Stimulated activated CD8-positive, alpha-beta memory T cell treated with anti-CD3 and anti-CD28 coated beads, Interleukin-4, amount 100 ng/mL, for 48 hours (primary cell): ENCODE measurements at places on chromosomes 13 and 19.

- DNase-seq: no peak
Observed at GRCh38 chr13:42054798-42055499, 6.5 kb downstream of the DGKH start.

DNA sequence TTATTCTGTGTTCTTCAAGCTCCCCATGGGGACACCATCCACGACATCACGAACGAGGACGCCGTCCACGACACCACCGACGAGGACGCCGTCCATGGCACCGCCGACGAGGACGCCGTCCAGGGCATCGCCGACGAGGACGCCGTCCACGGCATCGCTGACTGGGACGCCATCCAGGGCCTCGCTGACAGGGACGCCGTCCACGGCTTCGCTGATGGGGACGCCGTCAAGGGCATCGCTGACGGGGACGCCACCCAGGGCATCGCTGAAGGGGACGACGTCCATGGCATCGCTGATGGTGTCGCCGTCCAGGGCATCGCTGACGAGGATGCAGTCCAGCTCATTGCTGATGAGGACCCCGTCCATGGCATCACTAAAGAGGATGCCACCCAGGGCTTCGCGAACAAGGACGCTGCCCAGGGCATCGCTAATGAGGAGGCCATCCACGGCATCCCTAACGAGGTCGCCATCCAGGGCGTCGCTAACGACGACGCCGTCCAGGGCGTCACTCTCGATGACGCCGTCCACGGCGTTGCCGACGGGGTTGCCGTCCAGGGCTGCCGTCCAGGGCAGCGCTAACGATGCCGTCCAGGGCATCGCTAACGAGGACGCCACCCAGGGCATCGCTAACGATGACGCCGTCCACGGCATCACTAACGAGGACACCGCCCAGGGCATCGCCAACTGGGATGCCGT lies 949.2 kb downstream of the TUBA3C start:
- no peak for DNase-seq

- no peak for DNase-seq
Observed at GRCh38 chr13:98364647-98365046, 187.6 kb upstream of the RNF113B start.

- DNase-seq: no peak
Observed at GRCh38 chr19:31749231-31749630, 400.0 kb upstream of the TSHZ3 start.

DNA sequence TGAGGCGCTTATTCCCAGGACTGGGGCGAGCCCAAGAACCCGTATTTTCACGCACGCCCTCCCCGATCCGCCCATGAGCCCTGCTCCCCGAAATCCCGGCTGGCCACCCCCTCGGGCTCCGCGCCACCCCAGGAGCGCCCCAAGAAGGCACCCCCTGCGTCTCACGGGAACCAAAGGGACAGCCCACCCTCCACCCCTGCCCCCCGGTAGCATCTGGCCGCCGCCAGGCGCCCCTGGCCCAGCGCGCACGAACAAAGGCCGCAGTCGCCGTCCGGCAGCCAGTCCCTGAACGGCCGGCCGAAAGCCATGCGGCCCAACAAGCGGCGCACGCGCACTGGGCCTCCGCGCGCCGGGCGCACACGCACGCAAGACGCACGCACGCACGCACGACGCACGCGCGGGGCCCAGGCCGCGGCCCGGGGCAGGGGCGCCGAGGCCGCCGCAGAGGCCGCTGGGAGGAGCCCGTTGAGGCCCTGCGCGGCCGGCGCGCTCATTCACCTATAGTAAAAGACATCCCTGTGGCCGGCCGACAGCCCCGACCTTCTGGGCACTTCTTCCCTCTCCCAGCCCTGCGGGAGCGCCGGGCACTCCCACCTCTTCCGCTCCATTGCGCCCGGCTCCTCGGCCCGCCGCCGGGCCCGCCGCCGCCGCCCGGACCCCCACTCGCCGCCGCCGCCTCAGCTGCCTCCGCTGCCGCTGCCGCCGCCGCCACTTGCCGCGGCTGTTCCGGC lies 476 bp downstream of the MBD3 start:
- DNase-seq: peak; percentile 86

- DNase-seq: no peak
Observed at GRCh38 chr13:48000559-48001113, 437 bp downstream of the SUCLA2 start.

- no peak for DNase-seq
Observed at GRCh38 chr19:48698046-48698445, 2.3 kb downstream of the FUT2 start.

DNA sequence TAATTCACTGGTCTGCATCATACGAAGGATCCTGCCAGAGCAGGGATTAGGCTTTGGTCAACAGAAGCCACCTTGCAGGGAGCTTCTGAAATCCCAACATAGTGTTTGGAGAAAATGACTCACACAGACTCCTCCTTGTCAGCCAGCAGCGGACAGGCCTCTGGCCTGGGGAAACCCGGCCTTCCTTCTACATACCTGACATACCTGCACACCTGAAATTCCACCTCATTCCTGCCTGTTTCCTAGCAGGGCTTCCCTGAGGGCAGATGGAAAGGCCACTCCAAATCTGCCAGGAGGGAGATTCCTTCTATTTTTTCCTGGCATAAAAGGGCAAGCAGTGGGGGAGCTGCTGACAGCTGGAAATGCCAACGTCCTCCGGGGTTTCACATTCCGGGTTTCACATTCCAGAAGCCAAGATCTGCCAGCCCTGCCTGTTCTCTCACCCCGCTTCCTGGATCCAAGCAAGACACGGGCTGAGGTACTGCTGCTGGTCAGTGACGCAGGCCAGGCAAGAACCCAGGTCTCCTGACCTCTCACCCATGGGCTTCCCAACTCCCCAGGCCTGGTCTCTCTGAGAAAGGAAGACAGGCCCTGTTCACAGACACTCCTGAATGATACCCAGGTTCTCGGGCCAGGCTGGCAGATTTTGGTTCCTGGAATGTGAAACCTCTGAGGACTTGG lies 18.2 kb upstream of the IGFL1 start:
- no peak for DNase-seq

- no peak for DNase-seq
Observed at GRCh38 chr19:47901370-47901769, 15.3 kb upstream of the SULT2A1 start.

GRCh38 chr13:39855236-39855635 lies 199.8 kb downstream of the COG6 start:
- DNase-seq: no peak

DNA sequence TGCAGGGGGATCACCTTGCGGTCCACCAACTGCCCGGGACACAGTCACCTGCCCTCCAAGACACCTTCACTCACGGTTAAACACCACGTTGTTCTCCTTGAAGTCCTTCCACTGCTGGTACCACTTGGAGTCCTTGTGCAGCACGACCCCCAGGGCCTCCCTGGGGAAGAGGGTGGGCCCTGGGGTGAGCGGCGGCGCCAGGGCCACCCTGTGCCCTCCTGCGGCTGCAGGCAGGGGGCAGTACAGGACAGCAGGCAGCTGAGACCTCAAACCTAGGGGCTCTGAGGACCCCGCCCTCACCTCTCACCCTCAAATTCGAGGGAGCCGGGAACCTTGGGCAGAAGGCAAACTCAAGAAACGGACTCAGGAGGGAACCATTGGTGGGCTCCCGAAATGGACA lies 7.5 kb upstream of the CTXN1 start:
- DNase-seq: no peak

- DNase-seq: no peak
Observed at GRCh38 chr19:42111811-42112210, 20.4 kb downstream of the POU2F2 start.

DNA sequence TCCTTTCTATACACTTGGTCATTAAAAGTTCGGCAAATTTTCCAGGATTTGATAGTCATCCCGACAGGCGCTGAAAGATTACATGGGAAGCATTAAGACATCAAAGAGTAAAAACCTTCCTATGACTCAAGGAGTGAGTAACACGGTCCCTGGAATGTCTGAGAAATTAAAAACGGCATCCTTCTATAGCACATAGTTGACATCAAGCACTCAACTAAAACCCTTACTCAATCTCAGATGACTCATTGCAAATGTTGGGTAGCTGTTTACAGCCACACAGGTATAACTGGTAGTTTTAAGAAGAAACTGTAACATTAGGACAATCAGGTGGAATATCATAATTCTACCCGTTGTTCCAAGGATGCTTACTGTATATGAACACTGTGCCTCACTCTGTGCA lies 6.4 kb upstream of the LGALS13 start:
- DNase-seq: no peak

GRCh38 chr19:33690378-33691029 lies 68.8 kb downstream of the CHST8 start:
- DNase-seq: no peak

DNA sequence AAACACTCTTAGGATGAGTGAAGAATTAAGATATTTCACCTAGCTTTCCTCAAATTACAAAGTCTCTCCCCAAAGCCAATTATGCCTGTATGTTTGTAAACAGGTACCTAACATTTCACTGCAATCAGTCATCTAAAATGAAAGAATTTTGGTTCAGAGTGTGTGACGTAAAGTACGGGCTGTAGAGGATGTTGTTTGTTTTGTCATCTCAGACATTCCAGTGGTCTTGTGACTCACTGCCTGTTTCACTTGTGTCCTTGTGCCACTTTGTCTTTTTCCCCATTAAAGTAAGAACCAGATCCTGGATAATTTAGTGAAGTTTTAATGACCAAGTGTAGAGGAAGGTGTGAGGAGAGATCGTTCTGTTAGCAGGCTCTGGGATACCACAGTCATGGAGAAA lies 28.6 kb upstream of the EID2 start:
- DNase-seq: no peak

GRCh38 chr13:27794921-27795717 lies 2.8 kb downstream of the GSX1 start:
- no peak for DNase-seq

- DNase-seq: no peak
Observed at GRCh38 chr13:39637890-39638289, 17.6 kb upstream of the COG6 start.

DNA sequence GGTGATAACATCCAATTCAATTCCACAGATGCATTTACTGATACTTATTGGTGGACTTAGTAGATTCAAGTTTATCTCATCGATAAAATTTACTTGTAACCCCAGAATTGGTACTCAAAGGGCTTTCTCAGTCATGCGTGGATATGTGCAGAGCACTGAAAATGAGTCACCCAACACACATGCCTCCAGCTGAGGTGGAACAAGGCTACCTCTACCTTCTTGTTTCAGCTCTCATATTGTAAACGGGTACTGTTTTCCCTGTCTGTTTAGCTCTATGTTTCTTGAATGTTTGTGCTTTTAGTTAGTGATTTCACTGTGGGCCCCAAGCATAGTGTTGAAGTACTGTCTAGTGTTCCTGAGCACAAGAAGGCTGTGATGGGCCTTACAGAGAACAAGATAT lies 1.5 kb downstream of the LRRC63 start:
- no peak for DNase-seq

- no peak for DNase-seq
Observed at GRCh38 chr13:101511766-101512165, 59.3 kb downstream of the ITGBL1 start.

- DNase-seq: no peak
Observed at GRCh38 chr19:11685676-11686650, 52.8 kb downstream of the ZNF823 start.

- DNase-seq: no peak
Observed at GRCh38 chr13:91349992-91350911, 2.8 kb downstream of the MIR17HG start.

DNA sequence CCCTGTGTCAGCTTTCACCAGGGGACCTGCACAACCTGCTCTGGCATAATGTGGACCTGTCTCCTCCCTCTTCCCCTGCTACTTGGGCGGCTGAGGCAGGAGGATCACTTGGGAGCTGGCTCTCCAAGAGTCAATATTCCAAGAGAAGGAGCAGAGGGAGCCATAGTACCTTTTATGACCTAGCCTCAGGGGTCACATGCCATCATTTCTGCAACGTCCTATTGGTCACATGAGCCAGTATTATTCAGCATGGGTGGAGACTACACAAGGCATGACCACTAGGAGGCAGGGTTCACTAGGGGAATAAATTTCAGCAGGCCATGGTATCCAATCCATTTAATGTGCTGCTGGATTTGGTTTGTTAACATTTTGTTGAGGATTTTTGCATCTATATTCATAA lies 12.0 kb upstream of the SHFL start:
- peak; percentile 60 for DNase-seq

DNA sequence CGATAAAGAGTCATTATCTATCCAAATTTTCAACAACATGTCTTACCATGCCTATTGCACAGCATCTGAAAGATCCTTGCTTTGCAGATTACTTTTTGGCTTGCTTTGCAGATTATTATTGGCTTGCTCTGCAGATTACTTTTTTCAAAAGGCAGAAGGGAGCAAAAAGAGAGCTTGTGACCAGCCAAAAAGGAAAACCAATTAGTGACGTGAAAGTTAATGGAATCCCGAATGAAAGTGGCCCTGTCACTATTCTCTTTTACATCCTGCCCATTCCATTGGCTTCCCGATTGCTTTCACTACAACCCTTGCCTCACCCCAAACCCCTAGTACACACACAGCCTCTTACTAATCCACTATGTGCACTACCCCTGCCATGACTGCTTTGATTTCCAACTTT lies 81.3 kb downstream of the LHFPL6 start:
- no peak for DNase-seq

DNA sequence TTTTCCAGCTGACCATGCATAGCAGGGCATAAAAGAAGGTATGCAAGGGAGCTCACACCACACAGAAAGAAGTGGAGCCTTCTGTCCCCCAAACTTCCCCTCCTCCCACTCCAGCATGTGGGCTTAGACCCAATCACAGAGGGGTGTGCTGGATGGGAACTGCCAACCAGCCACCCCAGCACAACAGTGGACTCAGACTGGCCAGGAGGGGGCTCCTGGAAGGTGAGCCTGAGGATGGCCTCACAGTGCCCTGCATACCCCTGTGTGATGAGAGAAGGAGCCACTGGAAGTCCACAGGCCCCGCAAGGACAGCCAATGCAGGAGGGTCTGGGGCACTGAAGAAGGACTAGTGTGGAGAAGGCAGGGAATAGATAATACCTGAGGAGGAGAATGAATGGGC lies 106.9 kb upstream of the SERP2 start:
- no peak for DNase-seq

- DNase-seq: no peak
Observed at GRCh38 chr19:14471436-14472187, 3.5 kb downstream of the PTGER1 start.

DNA sequence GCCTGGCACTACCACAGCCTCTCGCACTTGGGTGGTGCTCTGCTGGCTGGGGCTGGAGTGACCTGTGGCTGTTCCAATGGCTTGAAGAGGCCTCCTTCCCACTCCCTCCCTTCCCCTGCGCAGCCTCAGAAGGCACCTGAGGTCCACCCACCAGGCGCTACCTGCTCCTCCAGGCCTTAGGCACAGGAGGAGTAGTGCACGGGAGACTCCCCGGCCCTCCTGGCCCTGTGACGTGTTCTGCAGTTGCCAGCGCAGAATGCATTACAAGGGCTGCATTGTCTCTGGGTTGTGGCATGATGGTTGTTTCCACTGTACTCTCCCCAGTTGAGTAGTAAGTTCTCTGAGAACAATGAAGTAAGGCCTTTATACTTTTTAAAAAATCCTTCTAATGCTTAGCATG lies 128.6 kb downstream of the TEX29 start:
- no peak for DNase-seq

DNA sequence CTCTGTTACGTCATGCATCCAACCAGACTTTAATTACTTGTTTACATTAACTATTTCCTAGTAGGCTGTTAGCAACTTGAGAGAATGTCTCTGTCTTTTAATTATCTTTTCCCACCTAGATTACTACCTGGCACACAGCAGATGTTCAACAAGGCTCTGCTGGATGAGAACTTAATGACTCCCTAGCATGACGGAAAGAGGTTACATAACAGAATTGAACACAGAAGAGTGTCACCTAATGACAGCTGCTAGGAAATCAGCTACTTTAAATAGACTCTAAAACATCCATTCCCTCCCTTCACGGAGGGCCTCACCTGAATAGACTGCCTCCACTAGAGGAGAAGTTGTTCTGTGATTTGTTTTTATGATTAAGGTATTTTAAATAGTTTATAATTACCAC lies 110.8 kb downstream of the TEX29 start:
- no peak for DNase-seq
